Dermis lymphatic vessel endothelial cell (primary cell): ENCODE measurements at places on chromosomes 5 and 9. TPM values are rescaled to one million over a fixed set of nuclear protein-coding genes. Genes with fewer than 3 reads are reported as not detected.

The ZNF300 gene
- total RNA-seq, result 5.4 and 8.3 TPM in 2 replicates

The PLPPR1 gene
- total RNA-seq, result under 0.01 TPM in 1 of 2 replicates, not detected in the other

The NDUFA8 gene
- total RNA-seq, result 29.9 and 38.8 TPM in 2 replicates

The CDH6 gene
- total RNA-seq, result 0.22 TPM in 1 of 2 replicates, not detected in the other

The TUSC1 gene
- 10.3 and 10.5 TPM in 2 replicates for total RNA-seq

The ELOVL7 gene
- 0.09 and 0.22 TPM in 2 replicates for total RNA-seq

The CDC25C gene
- total RNA-seq, result 0.98 and 1.4 TPM in 2 replicates

The TLX3 gene
- total RNA-seq, result not detected in 2 replicates

The ZNF483 gene
- 2.4 and 2.9 TPM in 2 replicates for total RNA-seq

The SLF1 gene
- 4.8 and 10.8 TPM in 2 replicates for total RNA-seq

The GGTA1 gene
- 11.1 and 12.1 TPM in 2 replicates for total RNA-seq

The ACER2 gene
- 11.2 and 11.6 TPM in 2 replicates for total RNA-seq

The IQGAP2 gene
- total RNA-seq, result 1.6 and 6.4 TPM in 2 replicates

The NDUFB6 gene
- total RNA-seq, result 32.0 and 36.8 TPM in 2 replicates

The NR6A1 gene
- 1.1 and 1.3 TPM in 2 replicates for total RNA-seq

The MCC gene
- 11.9 and 17.3 TPM in 2 replicates for total RNA-seq

The ENHO gene
- not detected in 2 replicates for total RNA-seq

The DMRT3 gene
- total RNA-seq, result not detected in 2 replicates

The MYO10 gene
- total RNA-seq, result 55.2 and 60.9 TPM in 2 replicates

The SLC6A7 gene
- total RNA-seq, result not detected in 2 replicates

The SH3GL2 gene
- total RNA-seq, result 0.09 TPM in 1 of 2 replicates, not detected in the other

The FABP6 gene
- total RNA-seq, result not detected in 2 replicates

The LRSAM1 gene
- 8.9 and 9.6 TPM in 2 replicates for total RNA-seq

The APBA1 gene
- total RNA-seq, result 5.1 and 8.2 TPM in 2 replicates

The BARX1 gene
- total RNA-seq, result not detected in 2 replicates

The DOK3 gene
- 1.4 and 2.1 TPM in 2 replicates for total RNA-seq

The OTULINL gene
- 0.76 and 1.0 TPM in 2 replicates for total RNA-seq

The PTGES gene
- 0.09 and 0.65 TPM in 2 replicates for total RNA-seq

The P4HA2 gene
- 27.7 and 46.3 TPM in 2 replicates for total RNA-seq

The FAXDC2 gene
- total RNA-seq, result 14.8 and 15.5 TPM in 2 replicates

The MATR3 gene
- total RNA-seq, result 185 and 316 TPM in 2 replicates

The CCNJL gene
- total RNA-seq, result 4.0 and 6.6 TPM in 2 replicates

The CTNND2 gene
- total RNA-seq, result not detected in 2 replicates

The ZBTB43 gene
- total RNA-seq, result 8.3 and 11.6 TPM in 2 replicates

The ADAMTSL1 gene
- total RNA-seq, result 3.9 and 8.7 TPM in 2 replicates

The HAUS6 gene
- total RNA-seq, result 10.0 and 11.2 TPM in 2 replicates
